ENCODE measurements at places on chromosomes 3 and 15.

- no peak for DNase-seq
These were observed 86.5 kb downstream of the MB21D2 start for GRCh38 chr3:192831111-192831644.

DNA sequence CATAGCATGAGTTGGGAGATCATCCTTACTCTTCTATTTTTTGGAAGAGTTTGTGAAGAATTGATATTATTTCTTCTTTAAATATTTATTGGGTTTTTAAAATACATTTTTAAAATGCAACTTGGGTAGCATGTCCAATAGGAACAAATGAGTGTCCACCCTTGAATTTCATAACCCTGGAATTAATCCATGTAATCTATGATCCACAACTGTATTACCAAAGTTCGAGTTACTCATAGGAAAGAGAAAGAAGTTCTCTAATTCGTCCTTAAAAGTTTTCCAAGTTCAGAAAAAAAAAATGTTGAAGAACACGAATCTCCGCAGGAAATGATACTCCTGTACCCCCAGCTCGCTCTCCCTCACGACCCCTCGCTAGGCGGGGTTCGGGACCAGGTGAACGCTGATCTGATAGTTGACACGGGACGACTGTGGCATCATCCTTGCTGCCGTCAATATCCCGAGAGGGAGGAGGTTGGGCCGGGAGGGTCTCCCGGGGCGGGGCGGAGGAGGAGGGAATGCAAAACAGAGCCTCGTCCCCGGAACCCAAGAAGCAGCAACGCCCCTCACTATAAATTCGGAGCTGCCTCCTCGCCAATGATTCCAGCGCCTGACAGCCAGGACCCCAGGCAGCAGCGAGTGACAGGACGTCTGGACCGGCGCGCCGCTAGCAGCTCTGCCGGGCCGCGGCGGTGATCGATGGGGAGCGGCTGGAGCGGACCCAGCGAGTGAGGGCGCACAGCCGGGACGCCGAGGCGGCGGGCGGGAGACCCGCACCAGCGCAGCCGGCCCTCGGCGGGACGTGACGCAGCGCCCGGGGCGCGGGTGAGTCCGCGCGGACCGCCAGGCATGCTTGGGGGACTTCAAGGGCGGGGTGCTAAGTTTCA, at the start of gene AGTR1:
Gene AGTR1, plus strand, starts transcription at position 598 of the 884 bp plus-strand sequence. CDS start 43,133 bp downstream, outside the sequence.
- peak; percentile 83 for DNase-seq

DNA sequence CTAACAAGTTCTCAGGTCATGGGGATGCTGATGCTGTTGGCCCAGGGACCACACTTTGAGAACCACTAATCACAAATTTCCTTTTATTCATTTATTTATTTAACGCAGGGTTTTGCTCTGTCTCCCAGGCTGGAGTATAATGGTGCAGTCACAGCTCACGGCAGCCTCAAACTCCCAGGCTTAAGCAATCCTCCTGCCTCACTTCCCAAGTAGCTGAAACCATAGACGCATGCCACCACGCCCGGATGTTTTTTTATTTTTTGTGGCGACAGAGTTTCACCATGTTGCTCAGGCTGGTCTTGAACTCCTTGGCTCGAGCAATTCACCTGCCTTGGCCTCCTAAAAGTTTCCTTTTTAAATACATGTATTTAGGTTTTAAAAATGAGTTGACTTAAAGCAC, 20.7 kb upstream of the ISLR2 start:
- no peak for DNase-seq

DNA sequence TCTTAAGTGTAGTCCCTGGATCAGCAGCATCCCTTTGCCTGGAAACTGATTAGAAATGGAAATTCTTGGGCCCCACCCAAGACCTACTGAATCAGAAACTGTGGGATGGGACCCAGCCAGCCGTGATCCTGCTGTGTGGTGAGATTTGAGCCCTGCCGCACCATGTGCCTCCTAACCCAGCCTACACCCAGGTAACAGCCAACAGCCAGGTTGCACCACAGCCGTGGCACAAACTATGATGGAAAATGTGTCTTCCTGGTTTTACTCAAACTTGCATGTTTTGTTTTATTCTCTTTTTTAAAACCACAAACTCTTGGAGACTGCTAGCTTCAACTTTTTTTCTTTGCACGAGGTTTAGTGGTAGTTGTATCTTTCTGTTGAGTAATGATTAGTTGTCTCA, 2.6 kb downstream of the LIMD1 start:
- DNase-seq, result no peak

DNA sequence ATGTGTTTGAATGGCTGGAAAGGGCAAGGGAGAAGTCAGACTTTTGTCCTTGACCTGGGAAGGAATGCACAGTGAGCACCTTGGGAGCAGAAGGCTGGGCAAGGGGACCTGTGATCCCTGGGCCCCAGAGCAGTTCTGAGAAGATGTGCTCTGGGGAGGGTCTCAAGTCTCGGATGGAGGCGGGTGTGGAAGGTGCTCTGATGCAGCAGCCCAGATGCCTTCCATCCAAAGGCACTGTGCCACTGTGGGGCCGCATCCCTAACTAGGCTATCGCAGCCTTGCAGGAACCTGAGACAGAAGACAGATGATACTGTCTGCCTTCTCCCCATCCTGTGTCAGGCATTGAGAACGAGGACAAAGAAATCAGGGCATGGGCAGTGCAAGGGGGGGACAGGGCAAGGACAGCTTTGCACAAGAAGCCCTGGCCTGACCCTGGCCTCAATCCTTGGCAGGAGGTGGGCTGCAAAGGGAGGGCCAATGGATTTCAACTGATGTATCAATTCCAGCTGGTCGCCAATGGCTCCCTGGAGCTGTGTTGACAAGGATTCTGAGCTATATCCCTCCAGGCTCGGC, 14.6 kb upstream of the PRKCD start:
- peak; percentile 57 for DNase-seq

- no peak for DNase-seq
These were observed 83.5 kb downstream of the AQP9 start for GRCh38 chr15:58221591-58222241.

- no peak for DNase-seq
These were observed 76.3 kb downstream of the KLHL25 start for GRCh38 chr15:85718271-85718971.

DNA sequence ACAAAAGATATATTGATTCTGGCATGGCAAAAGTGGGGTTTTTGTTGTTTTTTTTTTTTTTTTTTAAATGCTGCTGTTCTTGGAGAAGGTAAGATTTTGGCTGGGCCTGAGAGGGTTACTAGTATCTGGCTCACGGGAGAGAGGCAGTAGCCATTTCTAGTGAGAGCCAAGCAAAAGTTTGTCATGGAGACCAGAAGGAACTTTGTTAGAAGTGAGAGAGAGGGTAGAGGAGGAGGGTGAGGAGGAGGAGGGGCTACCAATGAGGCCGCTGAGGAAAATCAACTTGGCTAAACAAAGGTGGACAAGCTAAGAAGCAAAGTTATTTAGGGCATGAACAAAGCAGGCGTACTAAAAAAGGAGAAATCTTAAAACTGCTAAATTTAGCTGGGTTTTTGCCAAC, 48.9 kb upstream of the STRIT1 start:
- no peak for DNase-seq

DNA sequence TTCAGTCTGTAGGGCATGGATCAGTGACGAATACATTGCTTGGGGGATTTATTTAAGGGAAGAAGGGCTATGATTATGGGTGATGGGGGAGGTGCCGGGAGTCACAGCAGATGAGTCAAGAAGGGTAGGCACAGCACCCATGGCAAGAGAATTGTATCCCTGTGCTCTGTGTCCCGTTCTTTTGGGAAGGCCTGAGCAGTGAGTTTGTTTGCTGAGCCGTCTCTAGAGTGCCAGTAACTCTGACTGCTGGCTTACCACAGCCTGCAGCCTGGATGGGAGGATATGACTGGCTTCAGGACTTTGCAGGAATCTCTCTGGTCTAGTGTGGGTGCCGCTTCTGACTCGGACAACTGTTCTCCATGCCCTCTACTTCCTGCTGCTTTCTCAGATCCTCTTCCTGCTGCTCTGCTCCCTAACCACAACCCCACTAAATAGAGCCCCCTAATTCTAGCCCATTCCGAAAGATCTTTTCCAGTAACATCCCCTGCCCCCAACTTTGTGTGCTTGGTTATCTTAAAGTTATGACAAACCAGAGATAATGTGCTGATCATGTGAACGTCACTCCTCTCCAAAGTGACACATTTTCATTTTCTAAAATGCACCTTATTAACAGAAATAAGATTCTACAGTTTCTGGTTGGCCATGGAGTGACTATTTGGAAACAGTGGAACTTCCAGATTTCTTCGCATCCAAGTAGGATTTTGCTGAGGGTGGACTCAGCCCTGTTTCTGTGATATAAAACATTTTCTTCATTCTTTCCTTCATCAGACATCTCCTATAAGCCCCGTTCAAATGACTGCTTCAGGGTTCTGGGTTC, 239.0 kb downstream of the SLCO3A1 start:
- DNase-seq, result no peak

DNA sequence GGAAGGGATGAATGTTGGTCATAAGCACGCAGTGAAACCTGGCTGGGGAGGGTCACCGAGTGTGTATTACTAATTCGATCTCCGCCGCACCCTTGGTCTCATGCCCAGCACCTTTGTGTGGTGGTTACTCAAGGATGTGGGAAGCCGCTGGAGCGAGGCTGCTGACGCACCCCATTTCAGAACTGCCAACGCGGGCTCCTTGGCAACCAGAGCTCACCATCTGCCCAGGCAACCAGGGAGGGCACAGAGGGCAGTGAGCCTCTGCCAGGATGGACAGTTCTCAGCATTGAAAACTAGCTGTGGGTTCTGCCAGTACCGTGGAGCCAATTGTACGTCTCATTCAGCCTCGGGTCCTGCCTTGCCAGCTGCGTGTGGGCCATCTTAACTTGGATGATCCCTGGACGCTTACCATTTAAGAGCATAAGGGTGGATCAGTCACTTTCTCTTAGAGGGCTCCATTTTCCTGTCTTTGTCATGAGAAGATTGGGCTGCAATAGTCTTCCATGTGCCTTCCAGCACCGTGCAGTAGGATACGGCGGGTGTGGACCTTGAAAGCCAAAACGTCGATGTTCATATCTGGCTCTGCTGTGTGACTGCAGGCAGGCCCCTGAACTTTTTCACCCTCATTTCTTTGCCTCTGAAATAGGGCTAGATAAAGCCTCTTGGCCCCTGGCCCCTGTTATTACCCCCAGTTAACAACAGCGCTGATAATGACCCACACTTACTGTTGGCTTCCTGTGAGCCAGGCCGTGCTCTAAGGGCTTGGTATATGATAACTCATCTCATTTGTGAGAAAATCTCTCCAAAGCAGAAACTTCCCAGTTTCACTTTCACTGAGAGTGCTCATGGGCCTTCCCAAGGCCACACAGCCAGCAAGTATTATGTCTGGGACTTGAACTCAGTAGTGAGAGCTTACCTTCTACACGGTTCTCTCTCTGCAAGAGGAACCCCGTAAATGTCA, 238.8 kb downstream of the OPA1 start:
- DNase-seq, result no peak

DNA sequence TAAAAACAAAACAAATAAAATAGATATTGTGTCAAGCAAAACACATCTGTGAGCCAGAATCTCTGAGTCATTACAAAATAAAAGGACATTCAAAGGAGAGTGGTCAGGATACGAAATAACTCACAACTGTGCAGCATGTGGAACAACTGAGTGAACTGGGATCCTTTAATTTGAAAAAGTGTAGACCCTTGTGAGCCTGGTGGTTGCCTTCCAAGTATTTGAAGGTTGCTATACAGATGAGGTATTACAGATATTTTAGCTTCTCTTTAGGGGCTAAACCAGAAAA, 26.7 kb downstream of the KCNMB2 start:
- DNase-seq, result no peak

DNA sequence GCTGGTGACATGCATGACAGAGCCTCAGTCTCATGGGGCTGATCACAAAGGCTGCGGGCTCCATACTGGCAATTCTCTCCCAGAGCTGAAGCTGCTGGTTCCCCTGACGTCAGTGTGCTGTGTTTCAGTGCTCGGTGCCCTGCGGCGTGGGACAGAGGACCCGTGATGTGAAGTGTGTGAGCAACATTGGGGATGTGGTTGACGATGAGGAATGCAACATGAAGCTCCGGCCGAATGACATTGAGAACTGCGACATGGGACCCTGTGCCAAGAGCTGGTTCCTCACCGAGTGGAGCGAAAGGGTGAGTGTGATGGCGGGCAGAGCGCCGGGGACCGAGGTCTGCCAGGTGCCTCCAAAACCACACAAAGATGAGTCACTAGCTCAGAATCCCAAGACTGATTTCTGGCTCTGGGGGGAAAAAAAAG, 62.0 kb upstream of the NR2E3 start:
- DNase-seq, result no peak

DNA sequence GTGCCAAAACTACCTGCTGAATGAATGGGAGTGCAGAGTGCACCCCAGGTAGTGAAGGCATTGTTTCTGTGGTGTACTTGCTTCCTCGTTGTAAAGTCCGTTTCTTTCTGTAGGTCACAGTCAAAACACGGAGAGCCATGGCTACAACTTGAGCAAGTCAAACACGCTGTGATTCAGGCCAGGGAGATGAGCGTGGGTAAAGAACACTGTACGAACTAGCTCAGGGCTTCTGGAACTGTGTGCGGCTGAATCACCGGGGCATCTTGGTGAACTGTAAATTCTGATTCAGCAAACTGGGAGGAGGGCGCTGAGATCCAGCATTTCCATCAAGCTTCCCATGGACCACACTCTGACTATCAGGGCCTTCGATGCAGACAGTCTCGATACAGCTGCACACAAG, 5.0 kb upstream of the TNK2 start:
- DNase-seq, result no peak

DNA sequence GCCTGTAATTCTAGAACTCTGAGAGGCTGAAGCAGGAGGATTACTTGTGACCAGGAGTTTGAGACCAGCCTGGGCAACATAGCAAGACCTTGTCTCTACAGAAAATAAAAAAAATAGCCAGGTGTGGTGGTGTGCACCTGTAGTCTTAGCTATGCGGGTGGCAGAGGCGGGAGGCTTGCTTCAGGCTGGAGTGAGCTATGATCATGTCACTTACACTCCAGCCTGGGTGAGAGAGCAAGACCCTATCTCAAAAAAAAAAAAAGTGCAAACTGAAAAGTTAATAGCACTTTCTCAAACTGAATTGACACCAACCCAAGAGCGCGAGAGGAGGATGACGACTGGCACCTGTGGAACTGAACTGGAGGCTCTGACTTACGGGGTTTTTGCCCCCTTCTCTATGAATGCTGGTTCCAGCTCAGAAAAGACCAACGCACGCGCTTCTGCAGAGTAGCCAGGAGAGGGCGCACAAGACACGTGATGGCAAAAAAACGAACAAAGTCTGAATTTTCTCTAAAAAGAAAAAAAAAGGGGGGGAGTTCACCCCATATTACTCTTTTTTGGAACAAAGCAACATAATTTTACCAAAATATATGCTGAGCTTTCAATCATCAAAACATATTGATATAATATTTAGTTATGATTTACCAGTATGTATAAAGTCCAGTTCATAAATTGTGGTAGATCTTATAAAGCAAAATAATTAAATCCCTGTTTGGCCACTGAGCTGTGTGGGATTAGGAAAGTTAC, 23.7 kb downstream of the CFAP92 start:
- peak; percentile 82 for DNase-seq

DNA sequence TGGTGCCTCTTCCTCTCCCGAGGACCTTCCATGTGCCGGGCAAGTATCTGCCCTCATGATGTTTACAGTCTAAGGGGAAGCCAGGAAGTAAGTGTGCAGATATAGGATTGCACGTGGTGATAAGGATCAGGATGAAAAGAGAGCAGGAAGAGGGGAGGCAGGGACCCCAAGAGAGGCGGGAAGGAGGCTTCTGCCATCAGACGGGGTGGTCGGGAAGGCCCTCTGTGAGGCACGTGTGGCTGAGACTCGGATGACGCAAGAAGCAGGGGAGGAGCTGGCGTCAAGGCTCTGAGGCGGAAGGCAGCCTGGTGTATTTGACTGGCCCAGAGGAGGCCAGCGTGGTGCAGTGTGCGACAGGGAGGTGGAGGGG, 762 bp upstream of the IQSEC1 start:
- DNase-seq, result peak; percentile 55

All from eye (tissue), 1 donor.